ENCODE measurements at places on chromosomes 11 and 22.

DNA sequence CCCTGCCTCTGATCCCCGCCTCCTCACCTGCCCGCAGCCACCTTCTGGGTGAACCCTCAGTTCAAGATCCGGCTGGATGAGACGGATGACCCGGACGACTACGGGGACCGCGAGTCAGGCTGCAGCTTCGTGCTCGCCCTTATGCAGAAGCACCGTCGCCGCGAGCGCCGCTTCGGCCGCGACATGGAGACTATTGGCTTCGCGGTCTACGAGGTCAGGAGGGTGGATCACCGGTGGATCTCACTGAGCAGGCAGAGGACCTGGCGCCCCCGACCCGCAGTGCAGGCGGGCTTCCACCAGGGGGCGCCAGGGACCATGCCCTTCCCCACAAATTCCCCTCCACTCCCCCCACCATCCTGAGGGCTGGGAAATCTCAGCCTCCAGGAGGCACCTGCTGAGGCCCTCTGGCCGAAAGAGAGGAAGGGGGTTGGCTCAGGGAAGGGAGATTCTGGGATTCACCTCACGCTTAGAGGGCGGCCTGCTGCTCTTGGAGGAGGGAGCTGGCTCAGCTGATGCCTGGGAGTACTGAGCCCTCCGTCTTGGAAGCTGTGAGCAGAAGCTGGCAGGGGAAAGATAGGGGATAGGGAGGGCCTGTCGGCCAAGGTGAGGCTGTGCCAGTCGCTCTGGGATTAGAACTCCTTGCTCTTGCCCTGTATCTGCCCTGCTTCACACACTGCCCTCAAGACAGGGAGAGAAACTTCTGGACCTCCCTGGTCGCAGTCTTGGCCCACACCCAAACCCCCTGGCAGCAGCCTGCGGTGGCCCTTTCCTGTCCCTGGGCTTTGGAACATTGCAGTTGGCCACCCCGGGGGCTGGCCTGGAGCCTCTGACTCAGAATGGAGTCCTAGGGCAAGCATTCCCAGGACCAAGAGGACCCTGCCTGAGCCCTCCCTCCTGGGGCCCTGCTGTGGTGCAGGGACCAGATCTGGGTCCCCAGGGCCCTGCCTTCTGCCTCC, 23.2 kb downstream of the CAPN1 start:
- DNase-seq: peak; percentile 57

DNA sequence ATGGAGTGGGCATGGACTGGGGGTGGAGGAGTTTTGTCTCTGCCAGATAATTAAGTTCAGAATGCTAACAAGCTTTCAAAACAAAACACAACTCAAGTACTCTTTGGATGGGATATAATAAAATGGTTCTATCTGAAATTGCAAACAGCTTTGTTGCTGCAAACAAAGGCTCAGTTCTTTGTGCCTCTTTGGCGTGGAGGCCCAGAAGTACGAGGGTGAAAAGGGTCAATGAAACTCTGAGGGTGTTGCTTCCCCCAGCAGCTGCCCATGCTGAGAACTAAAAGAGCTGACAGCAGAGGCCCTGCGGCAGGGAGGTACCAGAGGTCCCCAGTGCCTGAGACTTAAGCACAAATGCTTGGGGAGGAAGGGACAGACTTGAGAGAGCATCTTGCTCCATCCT, 26.5 kb upstream of the IGSF22 start:
- DNase-seq: no peak

DNA sequence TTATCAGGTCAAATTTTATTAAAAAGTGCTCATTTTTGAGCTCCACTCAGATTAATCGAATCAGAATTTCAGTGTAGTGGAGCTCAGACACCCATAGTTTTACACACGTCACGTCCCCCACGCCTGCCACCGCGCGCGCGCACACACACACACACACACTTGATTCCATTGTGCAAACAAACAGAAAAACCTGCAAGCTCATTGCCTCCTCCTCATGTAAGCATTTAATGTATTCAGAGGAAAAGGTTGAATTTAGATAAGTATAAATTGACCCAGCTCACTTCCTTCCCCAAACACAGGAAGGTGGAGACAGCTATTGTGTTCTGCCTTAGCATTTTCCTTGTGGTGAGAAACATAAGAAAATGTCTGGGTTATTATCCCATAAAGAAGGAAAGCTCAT, 336.7 kb downstream of the LUZP2 start:
- DNase-seq: no peak

DNA sequence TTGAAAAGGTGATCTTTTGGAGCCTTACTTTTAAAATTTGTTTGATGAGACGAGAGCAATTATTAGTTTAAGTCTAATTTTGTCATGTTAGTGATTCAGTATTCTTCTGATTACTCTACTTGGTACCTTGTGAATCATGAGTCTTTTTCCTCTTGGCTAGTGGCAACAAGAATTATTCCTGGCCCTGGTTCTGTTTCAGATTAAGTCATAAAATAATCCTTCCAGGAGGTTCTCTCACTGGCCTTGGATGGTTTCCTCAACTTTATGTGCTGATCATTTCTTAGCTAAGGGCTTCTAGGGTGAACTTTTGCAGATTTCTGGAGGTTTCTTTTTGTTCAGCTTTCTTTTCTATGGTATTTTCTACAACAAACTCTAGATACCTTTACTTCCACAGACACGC, 741.8 kb upstream of the LUZP2 start:
- DNase-seq: no peak

DNA sequence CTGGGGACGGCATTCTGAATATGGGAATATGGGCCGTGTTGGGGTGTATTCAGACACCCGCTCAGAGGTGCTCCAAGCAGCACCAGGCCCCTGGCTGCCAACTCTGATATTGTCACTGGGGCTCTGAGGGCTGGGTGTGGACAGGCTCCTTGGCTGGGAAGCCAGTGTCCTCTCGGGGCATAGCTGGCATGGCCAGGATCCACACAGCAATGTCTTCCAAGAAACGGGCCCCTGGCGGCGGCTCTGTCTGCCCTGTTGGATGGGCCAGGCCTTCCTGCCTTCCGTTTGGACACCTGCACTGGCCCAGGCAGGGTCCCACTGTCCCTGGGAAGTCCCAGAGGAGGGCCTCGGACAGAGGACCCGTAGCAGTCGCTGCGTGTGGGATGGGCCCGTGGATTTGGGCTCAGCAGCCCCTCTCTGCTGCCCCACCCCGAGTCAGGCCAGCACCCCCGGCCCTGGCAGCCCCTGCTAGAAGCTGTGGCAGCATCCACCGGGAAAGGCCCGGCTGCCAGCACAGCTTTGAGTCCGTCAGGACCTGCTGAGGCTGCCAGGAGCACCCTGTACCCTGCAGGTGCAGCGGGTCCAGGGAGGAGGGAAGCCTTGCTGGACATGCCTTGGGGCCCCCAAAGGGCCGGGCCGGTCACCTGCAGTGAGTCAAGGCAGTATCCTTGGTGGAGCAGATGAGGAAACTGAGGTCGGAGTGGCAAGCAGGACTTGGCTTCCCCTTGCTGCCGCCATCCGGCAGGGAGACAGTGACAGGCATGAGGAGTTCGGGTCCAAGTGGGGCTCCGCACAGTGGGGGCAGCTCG, 4.1 kb downstream of the PANX2 start:
- no peak for DNase-seq

- DNase-seq: no peak
Measured at GRCh38 chr11:30902929-30903328, 316.8 kb upstream of the MPPED2 start.

GRCh38 chr11:133705873-133706272, 139.4 kb downstream of the SPATA19 start:
- DNase-seq: no peak

- DNase-seq: no peak
Measured at GRCh38 chr11:37456746-37457145, 858.7 kb upstream of the RAG2 start.

- DNase-seq: no peak
Measured at GRCh38 chr22:46238541-46238940, 11.6 kb downstream of the CDPF1 start.

DNA sequence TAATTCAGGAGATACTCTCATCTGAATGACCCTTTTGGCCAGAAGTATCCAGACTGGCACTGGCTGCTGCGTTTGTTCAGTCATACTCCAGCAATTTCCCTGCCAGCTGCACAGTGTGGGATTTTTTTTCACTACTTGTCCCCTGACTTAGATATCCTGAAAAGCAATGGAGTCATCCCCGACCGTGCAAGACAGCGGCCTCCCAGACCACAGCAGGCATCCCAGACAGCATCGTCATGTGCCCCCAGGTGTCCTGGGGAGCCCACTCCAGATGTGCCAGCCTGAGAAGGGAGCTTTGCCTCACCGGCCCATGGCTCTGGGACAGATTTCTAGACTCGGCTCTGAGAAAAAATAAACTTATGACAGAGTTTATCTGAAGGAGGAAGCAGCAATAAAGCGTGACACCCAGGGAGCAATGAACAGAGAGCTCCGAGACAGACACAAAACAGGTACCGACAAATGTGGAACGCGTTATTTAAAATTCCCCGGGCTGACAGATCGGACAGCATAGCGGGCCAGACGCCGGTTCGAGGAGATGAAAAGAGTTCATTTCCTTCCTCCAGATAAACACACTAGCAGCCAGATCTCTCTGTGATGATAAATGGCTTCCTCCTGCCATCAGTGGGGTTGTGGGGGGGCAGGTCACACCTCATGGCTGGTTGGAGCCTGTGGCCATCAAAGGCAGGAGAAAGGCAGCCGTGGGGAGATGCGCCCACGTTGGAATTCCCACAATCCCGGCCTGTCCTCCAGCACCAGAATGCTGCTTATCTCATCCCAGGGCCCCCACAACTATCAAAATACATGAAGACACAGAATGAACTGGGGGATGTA, 106.4 kb upstream of the FGF3 start:
- no peak for DNase-seq

- DNase-seq: no peak
Measured at GRCh38 chr22:50138988-50139387, 31.5 kb upstream of the PANX2 start.

DNA sequence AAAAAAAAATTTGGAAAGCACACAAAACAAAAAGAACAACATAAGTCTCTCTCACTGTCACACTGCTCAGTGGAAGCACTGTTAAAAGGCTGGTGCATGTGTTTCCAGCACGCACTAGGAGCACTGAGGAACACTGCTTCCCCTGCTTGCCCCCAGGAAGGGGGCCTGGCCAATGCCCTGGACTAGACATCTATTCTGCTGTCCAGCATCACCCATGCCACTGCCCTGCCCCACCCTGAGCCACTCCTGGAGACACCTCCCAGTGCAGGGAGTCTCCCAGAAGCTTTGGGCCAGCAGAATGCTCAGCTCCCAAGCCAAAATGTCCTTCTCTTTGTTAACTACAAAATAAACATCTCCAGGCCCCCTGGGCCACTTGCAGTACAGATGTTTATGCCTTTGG, 49.7 kb upstream of the EMID1 start:
- no peak for DNase-seq

- peak; percentile 3 for DNase-seq
Measured at GRCh38 chr11:95877291-95877690, 46.6 kb downstream of the MTMR2 start.

GRCh38 chr22:37739035-37739434, 42.2 kb downstream of the TRIOBP start:
- no peak for DNase-seq

Measured in H54 (cell line).